ENCODE measurements at places on chromosomes 1 and 21. TPM values are rescaled to one million over a fixed set of nuclear protein-coding genes. Genes with fewer than 3 reads are reported as not detected.
A peak's percentile ranks its signal among the peaks of the same experiment; 100 is the strongest.

GRCh38 chr1:45716700-45717099 is 28.7 kb downstream of the TMEM69 start:
- no peaks in the 10 kb centered on the region for H3K36me3 ChIP-seq
- no peak overlapping the region for H3K4me3 ChIP-seq
- DNase-seq = no peak
- H3K27ac ChIP-seq = no peak overlapping the region
- H3K4me1 ChIP-seq = no peaks in the 10 kb centered on the region

SEC16B gene
- 0.42 TPM for total RNA-seq

DNA sequence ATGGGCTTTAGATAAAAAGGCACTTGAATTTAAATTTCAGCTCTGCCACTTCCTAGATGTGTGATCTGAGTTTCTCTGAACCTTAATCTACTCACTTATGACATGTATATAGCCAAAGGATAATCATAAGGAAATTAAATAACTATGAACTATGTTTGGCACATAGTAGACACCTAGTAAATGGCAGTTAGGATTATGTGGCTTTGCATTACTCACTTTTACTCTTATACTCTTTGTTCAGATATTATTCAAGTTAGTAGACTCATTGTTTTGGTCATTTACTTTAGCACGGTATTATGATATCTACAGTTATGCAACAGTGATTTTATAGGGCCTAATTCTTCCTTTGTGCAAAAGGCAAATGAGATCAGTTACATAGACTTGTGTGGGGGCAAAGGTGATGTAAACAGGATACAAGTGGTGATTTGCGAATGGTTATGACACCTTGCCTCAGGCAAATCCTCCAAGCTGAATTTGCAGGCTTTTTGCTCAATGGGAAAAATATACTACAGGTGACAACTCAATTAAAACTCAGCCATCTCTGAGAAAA is 297.2 kb upstream of the PBX1 start:
- no peaks in the 10 kb centered on the region for H3K27me3 ChIP-seq
- H3K4me3 ChIP-seq = no peak overlapping the region
- H3K27ac ChIP-seq = no peak overlapping the region
- no peaks in the 10 kb centered on the region for H3K36me3 ChIP-seq
- DNase-seq = no peak

DNA sequence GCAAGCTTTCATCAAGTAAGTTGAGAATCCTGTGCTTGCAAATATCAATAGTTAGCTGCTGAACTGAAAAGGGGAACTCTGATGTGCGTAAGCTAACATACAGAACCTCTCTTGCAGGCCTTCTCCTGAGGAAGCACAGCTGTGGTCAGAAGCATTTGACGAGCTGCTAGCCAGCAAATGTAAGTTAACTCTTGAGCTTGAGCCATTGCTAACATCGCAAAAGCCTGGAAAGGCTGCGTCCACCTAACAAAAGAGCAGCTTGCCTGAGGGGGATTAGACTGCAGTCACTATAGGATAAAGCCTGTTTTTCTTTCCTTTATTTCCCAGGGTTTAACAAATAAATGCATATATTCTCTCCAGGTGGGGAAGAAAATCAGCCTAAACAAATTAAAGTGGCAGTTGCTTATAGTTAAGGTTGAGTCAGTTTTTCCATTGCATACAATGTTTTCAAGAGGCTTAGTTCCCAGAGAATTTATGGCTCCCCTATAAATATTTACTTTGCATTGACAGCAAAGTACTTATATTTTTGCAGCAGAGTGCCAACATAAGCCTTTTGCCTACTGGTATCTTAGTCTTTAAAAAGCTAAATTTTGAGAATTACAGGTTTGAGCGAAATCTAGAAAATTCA is 1.5 kb downstream of the RGS2 start:
- H3K4me3 ChIP-seq = peak overlapping the region; percentile 13
- H3K27ac ChIP-seq = no peak overlapping the region
- no peak for DNase-seq
- H3K27me3 ChIP-seq = no peaks in the 10 kb centered on the region
- H3K4me1 ChIP-seq = peaks cover 14% of the 10 kb centered on the region
- no peaks in the 10 kb centered on the region for H3K36me3 ChIP-seq

DNA sequence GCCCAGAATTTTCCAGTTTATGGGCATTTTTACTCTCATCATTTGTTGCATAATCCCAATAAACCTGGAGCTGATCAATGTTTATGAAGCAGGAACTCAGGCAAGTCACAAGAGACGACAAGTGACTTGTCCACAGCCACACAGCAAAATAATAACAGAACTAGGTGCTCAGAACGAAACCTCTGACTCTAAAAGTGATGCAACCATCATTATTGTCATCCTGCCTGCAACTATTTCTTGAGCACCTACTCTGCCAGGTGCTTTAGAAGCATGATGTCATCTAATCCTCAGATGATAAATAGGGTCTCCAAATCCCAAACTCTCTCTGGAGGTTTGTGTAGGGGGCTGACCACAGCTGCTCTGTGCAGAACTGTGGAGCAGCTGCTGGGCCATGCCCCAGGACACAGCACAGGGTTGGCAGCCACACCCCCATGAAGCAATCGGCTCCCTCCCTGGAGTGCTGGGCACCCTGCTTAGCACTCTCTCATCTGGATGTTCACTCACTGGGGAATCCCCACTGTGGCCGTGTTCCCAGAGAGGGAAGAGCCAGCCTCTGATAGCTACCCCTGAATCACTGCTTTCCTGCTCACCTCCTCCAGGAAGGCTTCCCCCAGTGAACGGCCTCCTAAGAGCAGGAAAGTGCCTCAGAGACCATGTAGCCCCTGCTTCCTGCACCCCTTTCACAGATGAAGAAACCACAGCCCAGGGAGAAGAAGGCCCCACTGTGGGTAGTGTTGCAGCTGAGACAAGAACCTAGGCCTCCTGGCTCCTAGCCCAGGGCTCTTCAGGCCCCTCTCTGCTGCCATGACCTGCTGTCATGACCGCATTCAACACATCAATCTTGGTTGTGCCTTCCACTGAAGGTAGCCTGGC is 2.1 kb downstream of the TTC22 start:
- H3K36me3 ChIP-seq = no peaks in the 10 kb centered on the region
- no peak overlapping the region for H3K4me3 ChIP-seq
- H3K27me3 ChIP-seq = peaks cover 2% of the 10 kb centered on the region
- peak; percentile 38 for DNase-seq
- H3K4me1 ChIP-seq = peaks cover 5% of the 10 kb centered on the region

DNA sequence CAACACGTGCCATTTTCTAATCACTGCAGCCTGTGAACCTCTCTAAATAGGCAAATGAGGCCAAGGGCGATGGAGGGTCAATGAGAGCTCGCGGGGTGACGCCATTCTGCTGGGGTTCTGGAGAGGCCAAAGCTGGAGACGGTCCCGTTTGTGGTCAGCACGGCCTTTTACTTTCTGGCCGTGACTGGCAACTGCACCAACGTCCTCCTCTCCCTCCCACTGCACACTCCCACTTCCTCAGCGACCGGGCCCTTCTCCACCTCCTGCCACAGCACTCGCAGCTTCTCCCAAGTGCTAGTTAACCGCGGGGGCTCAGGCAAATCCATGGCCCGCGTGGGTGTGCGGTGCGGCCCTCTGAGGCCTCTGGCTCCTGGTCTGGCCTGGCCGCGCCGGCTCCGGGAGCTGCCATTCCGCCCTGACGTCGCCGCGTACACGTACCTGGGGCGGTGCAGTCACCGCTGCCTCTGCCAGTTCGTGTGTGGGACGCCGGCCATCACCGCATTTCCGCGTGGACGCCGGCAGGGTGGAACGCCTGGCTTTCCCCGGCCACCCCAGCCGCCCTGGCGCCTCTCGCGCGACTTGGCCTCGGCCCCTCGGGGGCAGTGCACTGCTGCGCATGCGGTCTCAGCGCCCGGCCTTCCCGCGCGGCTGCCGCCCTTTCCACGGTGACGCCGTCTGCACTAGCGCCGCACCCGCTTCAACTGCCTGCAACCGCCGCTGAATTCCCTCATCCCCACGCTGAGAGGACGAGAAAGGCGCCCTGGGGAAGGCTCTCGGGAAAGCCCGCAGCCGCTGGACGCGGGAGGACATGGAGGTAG is 18.2 kb downstream of the OR2C3 start:
- no peak overlapping the region for H3K4me3 ChIP-seq
- no peaks in the 10 kb centered on the region for H3K36me3 ChIP-seq
- no peak overlapping the region for H3K27ac ChIP-seq

SCMH1 gene
- total RNA-seq = 39.4 TPM

DNA sequence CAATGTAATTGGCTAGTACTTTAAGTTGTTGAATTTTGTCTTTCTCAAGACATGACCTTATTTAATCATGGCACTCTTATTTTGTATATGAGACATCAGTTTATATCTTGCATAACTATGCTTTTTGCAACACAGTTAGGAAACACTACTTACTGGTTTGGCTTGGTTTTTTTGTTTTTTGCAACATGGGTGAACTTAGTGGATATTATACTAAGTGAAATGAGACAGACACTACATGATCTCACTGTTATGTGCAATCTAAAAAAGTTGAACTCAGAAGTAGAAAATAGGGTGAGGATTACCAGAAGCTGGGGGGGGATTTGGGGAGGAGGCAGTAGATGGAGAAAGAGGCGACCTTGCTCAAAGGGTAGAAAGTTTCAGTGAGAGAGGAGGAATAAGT is 132.1 kb downstream of the PLA2G4A start:
- H3K4me1 ChIP-seq = no peaks in the 10 kb centered on the region
- no peaks in the 10 kb centered on the region for H3K36me3 ChIP-seq
- H3K27ac ChIP-seq = no peak overlapping the region
- no peak for DNase-seq

DNA sequence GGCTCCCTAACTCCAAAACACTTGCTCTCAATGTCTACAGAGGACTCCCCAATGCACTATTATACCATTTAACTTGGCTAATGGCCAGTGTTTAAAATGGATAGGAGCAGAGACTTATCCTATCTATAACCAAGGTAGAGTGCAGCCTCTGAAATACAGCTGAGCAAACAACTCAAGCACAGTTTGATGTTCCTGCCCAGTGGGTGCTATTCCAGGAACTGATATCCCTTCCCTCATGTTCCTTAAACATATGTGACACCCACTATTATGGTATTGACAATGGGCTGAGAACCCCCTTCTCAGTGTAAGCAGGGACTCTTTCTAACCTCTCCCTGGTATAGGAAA is 51.7 kb downstream of the SH3GLB1 start:
- H3K4me3 ChIP-seq = no peak overlapping the region
- DNase-seq = no peak
- H3K27me3 ChIP-seq = no peaks in the 10 kb centered on the region
- H3K36me3 ChIP-seq = no peaks in the 10 kb centered on the region
- H3K27ac ChIP-seq = no peak overlapping the region
- peaks cover 8% of the 10 kb centered on the region for H3K4me1 ChIP-seq

CDA gene
- total RNA-seq = 2.0 TPM

LAD1 gene
- total RNA-seq = 10.8 TPM

DNA sequence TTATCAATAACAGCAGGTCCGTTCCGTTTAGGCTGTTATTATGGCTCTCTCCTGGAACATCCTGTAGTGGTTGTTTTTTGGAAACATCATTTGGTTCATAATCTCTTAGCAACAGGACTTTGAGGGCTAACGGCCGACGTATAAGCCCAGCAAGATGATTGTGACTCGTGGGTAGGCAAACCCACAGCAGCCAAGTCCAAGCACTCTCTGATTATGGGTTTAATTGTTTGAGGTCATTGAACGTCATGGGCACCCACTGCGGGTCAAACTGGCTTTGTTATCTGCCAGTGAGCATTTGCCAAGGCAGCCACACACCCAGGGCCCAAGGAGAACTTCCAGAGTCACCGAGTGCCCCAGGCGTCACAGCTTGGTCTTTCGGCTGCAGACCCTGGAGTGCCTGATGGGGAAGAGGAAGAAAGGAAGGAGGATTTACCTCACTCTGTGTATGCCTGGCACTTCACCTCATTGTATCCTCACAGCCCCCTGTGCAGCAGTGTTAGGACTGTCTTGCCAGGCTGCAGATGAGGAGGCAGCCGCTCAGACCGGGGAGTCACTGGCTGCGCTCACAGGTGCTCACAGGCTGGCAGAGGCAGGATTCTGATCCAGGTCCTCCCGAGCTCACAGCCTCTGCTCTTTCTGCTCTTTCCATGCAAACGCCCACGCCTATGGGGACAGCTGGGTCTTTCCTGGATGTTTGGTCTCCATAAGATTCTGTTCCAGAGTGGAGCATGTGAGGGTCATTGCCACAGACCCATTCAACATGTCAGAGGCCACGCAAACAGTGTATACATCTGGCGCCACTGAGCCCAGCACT is 30.8 kb upstream of the EPS8L3 start:
- no peak overlapping the region for H3K4me3 ChIP-seq
- H3K36me3 ChIP-seq = no peaks in the 10 kb centered on the region
- H3K27ac ChIP-seq = no peak overlapping the region
- peak; percentile 46 for DNase-seq

DNA sequence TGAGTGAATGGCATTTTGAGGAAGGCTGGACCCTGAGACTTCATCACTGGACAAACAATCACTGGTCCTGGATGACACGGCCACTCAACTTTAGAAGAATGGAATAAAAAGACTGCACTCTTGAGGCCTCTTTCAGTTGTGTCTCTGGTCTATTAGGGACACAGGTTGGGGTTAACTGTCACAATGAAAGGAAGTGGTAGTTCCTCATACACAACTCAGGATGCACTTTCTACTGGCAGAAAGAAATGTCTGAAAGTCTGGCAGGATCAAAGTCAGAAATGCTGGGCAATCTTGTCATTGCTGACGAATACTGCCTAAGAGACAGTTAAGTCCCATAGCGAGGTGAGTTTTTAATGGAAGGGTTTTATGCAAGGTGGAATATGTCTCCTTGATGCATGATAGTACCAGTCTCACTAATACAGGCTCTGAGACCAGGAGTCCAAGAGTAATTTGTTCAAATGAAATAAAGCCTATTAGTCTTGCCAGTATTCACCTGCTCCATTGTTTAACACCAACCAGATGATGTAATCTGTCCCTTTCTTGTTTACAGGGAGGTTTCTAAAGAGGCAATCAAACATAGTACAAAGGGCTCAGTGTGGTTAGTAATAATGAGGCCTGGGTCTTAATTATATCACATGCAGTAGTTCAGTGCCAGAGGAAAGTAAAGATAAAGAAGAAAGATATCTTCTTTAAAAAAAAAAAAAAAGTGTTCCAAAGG is 11.2 kb upstream of the RRP15 start:
- H3K4me1 ChIP-seq = no peaks in the 10 kb centered on the region
- no peak overlapping the region for H3K4me3 ChIP-seq
- no peak overlapping the region for H3K27ac ChIP-seq
- no peaks in the 10 kb centered on the region for H3K36me3 ChIP-seq
- no peak for DNase-seq

MAP10 gene
- total RNA-seq = 2.1 TPM

DIRAS3 gene
- 1.2 TPM for total RNA-seq

GRCh38 chr1:17614586-17614985 is 75.1 kb downstream of the ARHGEF10L start:
- no peak overlapping the region for H3K4me3 ChIP-seq
- peaks cover 15% of the 10 kb centered on the region for H3K36me3 ChIP-seq
- H3K4me1 ChIP-seq = peaks cover 8% of the 10 kb centered on the region
- no peak for DNase-seq
- no peaks in the 10 kb centered on the region for H3K27me3 ChIP-seq

PRRX1 gene
- total RNA-seq = 121 TPM

PKP1 gene
- total RNA-seq = 1.2 TPM
